ENCODE measurements at places on chromosomes 1 and 21.

DNA sequence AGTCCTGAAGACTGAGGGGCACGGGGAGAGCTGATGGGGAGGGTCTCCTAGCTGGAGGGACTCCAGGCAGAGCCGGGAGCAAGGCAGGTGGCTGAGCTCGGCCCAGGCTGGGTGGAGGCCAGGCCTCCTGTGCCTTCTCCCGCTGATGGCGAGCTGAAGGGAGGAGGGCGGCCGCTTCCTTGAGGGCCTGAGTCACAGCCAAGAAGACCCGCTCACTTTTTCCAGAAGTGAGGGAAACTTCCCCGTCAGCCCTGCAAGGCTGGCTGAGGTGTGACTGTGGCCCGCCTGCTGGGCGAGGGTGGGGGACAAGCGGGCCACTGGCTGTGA, 1.7 kb upstream of the VWA1 start:
- DNase-seq: peak; percentile 24

DNA sequence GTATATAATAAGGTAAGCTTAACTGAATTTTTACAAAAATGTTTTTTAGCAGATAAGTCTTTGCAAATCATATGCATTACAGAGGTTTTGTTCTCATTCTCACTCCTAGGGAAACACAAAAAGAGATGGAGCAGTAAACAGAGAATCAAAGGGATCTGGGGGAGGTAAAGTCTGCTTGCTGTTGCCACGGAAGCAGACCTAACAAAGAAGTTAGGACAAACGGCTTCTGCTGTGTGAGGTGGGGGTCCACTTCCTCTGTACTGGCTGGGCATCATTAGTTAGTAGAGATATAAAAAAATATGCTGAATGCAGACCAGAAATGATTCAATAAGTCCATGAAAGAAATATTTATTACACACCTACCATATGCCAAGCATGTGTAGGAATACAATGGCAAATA, 34.2 kb downstream of the GJA5 start:
- DNase-seq: no peak

GRCh38 chr1:9877962-9878361, 32.1 kb downstream of the CTNNBIP1 start:
- DNase-seq: no peak

DNA sequence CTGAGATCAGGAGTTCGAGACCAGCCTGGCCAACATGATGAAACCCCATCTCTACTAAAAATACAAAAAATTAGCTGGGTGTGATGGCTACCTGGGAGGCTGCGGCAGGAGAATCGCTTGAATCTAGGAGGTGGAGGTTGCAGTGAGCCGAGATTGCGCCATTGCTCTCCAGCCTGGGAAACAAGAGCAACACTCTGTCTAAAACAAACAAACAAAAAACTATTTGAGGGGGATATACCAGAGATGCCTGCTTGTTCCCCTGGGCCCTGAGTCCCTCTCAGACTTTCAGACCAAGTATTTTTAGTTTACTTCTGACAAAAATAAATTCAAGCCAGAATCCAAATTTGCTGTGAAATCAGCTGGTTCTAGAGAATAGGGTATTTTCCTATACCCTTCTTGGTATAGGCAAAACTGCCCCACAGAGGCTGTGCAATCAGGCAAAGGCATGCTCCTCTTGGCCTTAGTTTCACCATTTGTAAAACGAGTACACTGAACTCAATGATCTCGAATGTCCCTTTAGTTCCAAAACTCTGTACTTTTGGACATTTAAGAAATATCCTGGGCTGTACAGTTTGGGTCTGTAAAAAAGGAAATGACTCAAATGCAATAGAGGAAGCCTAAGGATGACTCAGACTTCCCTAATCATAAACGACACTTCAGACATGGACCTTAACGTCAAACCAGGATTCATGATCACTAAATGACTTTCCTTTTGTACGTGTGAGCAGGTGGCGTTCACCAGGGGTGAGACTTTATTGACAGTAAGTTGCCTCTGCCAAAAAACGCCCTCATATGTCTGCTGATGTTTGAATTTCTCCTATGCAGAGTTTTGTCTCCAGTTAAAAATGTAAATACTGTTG, 16.1 kb downstream of the ENSA start:
- DNase-seq: peak; percentile 97

DNA sequence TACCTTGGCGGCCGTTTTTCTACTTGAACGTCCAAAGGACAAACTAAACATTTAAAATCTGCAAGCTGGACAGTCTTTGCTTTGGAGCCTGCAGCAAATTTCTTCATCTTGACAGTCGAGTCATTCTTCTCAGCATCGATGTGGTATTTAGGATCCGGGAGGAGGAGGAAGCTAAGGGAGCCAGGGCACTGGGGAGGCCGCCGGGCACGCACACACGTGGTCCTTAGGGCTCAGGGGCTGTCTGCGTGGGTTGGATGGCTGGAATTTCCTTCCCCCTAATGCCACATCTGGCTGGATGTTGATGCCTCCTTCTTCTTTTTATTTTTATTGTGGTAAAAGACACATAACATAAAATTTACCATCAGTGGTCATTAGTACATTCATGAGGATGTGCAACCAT, 300.9 kb downstream of the CAMTA1 start:
- no peak for DNase-seq

- DNase-seq: no peak
Measured at GRCh38 chr1:212528501-212528900, 80.1 kb upstream of the ATF3 start.

DNA sequence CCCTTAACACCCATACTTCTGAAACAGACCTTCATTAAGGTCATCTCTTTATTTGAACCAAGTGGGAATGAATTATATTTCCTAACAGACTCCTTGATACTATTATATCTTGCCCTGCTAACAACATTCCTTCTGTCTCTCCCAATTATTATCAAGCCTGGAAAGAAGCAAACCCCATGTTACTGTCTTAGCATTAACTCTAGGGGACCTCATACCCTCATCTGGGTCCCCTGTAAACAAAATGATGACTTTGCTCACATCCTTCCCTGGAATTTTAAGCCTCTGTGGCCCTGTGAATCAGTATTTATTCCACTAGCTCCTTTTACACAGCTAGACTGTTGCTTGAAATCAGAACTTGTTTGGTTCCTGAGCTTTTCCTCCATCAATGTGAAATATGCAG, 38.3 kb upstream of the BCL10 start:
- DNase-seq: no peak

- DNase-seq: no peak
Measured at GRCh38 chr1:239891621-239892358, 199.9 kb upstream of the FMN2 start.

Measured in MV-4-11 (cell line).